Activated CD4-positive, alpha-beta T cell treated with anti-CD3 and anti-CD28 coated beads, Interleukin-2, amount 50 U/mL, for 48 hours (primary cell): ENCODE measurements at places on chromosomes 3 and 15.

- DNase-seq, result peak; percentile 43
These were observed 638 bp downstream of the WDR5B start for GRCh38 chr3:122415104-122415744.

GRCh38 chr3:191336833-191337232 is 6.5 kb upstream of the UTS2B start:
- DNase-seq, result no peak

GRCh38 chr15:89845305-89845893 is 30.7 kb upstream of the ANPEP start:
- no peak for DNase-seq

DNA sequence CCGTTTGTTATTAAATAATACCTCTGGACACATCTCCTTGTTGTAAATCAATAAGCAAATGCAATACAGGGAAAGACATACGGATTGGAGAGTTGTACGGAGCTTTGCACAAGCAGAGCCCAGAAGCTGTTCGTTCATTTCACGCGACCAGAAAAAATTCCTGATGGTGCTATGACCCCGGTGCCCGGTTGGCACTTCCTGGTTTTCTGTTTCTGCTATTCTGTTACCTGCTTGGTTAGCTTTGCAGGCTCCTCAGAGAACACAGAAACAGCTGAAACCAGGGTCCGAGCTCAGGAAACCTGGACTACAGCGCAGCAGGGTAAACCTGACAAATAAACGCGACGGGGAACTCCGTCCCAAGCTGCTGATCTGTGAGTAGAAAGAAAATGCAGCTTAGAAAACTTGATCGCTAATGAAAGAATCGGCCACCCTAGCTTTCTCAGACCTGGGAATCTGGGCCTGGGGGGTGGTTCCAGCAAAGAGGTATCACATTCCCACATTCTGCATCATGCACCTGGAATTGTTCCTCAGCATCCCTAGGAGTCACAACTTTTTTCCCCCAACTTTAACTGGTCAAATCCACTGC is 845 bp downstream of the CNTN3 start:
- DNase-seq, result no peak

GRCh38 chr15:64152507-64153387 is 1.2 kb downstream of the SNX22 start:
- no peak for DNase-seq

GRCh38 chr3:142115867-142116668 is 33.3 kb downstream of the TFDP2 start:
- no peak for DNase-seq

DNA sequence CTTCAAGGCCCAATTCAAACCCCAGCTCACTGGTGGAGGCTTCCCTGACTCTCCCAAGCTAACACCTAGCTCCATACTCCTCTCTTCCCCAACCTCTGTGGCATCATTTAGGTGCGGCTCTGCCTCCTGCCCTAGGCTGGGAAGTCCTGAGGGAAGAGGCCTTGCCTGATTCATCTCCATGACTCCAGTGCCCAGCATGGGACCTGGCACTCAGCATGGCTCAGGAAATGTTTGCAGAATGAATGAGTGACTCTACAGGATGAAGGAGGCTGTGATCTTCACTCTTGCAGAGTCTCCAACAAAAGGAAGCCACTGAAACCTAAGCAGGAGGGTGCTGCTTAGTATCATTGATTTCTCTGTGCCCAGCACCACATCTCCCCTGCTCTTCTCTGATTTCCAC is 34.5 kb upstream of the INSYN1 start:
- no peak for DNase-seq

GRCh38 chr15:72609862-72610261 is 44.6 kb upstream of the GOLGA6B start:
- no peak for DNase-seq

DNA sequence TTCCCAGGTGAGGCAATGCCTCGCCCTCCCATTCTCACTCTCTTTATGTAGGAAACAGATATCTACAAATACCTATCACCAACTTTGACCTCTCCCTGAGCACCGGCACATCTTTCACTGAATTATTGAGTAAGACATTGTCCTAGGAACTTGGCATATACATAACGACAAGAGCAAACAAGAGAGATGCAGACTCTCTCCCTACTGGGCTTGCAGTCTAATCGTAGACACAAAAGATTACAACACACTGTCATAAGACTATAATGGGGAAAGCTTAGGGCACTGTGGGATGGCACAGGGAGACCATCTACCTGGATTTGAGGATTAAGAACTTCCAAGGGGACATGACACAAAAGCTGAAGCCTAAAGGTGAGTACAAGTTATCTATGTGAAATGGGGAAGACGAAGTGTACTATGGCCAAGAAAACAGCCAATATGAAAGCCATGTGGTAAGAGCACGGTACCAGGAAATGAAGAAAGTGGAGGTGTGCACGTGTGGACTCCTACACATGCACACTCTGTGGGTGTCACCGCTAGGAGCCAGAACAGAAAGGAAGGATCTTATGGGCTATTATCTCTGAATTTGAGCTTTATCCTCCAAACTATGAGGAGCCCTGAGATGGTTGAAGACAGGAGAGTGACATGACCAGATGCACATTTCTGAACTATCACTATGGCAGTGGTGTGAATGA is 218.8 kb upstream of the STRIT1 start:
- no peak for DNase-seq

- no peak for DNase-seq
These were observed 11.3 kb downstream of the CPN2 start for GRCh38 chr3:194339840-194340239.

DNA sequence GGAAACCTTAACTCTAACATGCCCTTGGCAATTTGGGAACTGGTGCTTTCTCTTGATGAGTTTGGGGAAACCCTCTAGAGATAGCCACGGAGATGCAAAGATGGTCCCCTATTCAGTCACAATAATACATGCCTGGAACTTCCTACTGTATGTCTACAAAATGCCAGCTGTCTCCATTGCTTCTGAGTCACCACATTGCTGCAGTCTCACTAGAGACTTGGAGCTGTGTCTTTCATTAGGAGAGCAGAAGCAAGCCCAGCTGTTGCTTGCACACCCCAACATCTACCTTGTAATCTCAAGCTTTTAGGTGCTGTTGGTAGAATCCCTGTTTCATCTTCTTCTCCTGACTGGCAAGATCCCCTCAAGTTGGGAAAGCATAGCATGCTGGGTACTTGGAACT is 261.0 kb downstream of the ADAMTSL3 start:
- DNase-seq, result no peak

DNA sequence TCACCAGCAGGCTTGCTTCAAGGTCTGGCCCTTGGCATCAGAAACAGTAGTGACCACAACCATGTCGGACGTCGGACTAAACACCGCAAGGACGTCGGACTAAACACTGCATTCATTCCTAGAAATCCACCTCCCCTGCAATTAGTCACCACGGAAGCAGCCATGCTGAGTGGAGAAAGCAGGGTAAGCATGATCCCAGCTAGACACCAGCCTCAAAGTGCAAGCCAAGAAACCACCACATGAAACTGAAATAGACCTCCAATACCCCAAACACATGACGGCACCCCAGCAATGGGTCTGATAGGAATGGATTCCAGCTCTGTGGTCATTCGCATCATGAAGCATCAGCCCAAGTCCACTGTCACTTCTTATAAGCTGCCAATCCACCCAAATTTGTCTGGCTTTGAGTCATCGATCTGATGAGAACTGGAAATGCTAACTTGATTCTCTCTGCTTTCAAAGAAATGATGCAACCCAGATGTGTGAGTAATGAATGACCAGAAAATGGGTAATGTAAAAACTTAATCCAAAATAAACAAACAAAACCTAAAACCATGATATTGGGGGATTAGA is 348.3 kb upstream of the TMCO5A start:
- DNase-seq, result no peak

DNA sequence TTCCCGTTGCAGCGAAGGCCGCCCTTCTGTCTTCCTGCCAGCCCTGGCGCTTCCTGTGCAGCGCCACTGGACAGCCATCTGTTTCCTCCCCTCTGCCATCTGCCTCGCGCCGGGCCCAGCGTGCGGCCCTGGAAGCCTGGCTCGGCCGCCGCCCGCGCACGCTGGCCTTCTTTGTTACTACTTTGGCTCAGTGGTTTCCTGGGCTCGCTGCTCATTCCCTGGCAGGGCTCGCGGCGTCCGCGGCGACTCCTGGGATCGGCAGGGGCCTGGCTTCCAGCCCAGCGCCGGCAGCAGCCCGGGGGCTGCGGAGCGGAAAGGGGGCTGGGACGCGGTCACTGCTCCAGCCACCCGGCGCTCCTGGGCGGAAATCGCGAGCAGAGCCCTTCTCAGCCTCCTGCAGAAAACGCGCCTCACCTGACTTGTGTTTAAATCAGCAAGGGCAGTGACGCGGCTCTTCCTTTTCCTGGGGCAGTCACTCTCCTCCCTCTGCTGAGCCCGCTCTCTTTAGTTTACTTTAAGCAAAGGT is 10.0 kb downstream of the CMTM7 start:
- DNase-seq, result peak; percentile 69

DNA sequence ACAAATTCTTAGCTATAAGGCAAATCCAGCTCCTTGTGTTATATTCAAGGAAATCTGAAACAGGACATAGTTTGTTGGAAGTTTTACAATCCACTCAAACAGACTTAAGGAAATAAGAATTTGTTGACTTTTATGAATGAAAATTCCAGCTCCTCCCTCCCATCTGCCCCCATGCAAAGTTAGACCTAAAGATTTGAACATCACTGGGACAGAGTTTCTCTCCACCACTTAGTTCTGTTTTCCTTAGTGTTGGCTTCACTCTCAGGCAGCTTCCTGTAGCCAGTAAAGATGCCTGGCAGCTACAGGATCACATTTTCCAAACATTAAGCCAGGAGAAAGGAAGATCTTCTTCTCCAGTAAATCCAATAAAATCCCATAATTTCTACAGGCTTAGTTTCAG is 265.0 kb downstream of the TAFA4 start:
- DNase-seq, result no peak

- DNase-seq, result no peak
These were observed 84.9 kb upstream of the SPATA12 start for GRCh38 chr3:56975567-56975966.

DNA sequence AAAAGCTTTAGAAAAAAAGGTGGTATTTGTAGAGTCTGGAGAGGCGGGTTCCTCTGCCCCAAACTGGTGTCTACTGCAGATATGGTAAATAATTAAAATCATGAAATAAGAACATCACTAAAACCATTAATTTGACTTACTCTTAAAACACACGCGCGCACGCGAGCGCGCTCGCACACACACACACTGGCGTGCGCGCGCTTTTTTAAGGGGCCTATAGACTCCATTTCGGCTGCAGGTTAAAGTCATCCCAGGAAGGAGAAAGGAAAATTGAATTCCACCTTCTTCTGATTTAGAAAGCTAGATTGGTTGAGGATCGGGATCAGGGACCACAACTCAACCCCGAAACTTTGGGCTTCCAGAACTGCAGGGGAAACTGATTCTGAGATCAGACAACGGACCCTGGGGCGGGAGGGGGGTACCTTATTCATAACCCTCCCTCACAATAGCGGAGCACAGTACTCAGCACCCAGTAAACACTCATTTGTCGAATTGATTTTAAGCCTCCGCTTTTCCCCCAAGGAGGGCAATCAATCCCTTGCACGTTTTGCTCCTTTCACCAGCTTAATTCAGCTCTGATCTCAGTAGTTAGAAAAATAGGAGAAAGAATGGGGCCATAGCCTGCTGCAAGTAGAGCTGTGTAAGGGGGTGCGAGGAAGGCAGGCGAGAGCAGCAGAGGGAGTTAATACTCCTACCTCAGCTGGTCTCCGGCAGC is 509 bp upstream of the LRRC3B start:
- DNase-seq, result no peak

DNA sequence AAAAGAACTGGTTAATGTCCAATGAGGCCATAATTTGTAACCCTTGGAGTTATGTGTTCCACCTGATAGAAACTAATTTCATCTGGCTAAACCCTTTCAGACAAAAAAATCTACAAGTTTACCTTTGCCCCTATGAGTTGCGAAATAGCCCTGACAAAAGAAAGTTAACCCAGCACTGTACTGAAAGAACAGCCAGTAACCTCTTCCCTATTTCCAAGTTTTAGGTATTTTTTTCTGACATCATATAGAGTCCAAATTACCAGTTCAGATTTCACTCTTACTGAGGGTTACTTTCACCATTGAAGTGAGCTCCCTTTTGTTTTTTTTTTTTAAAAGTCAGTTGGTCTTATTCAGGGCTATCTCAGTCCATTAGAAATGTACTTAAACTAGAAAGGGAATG is 42.8 kb upstream of the PTPRG start:
- DNase-seq, result no peak

DNA sequence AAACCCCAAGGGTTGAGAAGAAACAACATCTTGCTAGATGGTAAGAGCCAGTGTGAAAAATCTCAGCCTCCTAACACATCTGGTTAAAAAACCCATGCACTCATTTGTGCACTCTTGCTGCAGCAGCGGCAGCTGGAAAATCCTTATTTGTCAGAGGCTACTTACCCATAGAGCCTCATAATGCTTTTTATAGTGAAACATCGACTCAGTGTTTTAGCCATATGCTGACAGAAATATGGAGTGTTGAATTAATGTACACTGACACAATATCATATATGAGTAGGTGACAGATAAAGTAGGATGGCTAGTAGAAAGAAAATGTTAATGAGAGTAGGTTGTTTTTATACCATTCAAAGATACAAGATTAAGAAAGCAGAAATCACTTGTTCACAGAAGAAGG is 13.0 kb downstream of the SLC9A9 start:
- DNase-seq, result no peak

- DNase-seq, result no peak
These were observed 136.3 kb downstream of the FOXP1 start for GRCh38 chr3:71447197-71447596.

DNA sequence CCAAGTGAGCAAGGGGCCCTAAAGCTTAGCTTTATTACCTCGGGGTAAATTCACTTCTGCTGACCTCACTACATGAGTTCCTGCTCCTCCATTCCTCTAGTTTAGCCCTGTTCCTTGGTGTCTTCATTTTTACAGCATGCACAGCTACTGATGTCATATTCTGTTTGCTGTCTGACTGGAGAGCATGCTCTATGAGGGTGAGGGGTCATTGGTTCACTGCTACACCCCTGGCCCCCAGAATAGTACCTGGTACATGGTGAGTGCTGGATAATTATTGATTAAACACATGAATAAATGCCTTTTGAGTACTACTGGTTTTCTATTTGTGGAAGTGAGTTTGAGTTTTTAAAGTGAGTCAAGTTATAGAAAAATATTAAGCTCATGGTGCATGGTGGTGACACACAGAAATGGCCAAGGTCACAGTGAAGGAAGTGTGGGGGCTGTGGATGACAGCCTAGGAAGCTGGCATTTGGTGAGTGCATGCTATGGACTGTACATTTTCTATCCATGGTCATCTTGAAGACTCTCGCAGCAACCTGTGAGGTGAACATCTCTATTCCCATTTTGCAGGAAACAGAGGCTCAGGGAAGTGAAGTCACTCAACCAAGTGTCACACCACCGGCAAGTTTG is 34.0 kb downstream of the RPLP1 start:
- no peak for DNase-seq

GRCh38 chr15:53648934-53649333 is 110.5 kb downstream of the WDR72 start:
- no peak for DNase-seq
